Sigmoid colon (tissue), 7 donors: ENCODE measurements at places on chromosomes 16 and 17. TPM values are rescaled to one million over a fixed set of nuclear protein-coding genes. Genes with fewer than 3 reads are reported as not detected.
A peak's percentile ranks its signal among the peaks of the same experiment; 100 is the strongest.

- DNase-seq: no peak
- no peaks in the 10 kb centered on the region for H3K36me3 ChIP-seq
- H3K27me3 ChIP-seq: no peaks in the 10 kb centered on the region
- no peak overlapping the region for H3K4me3 ChIP-seq
These were observed 31.2 kb downstream of the PIMREG start for GRCh38 chr17:6475411-6475810.

DNA sequence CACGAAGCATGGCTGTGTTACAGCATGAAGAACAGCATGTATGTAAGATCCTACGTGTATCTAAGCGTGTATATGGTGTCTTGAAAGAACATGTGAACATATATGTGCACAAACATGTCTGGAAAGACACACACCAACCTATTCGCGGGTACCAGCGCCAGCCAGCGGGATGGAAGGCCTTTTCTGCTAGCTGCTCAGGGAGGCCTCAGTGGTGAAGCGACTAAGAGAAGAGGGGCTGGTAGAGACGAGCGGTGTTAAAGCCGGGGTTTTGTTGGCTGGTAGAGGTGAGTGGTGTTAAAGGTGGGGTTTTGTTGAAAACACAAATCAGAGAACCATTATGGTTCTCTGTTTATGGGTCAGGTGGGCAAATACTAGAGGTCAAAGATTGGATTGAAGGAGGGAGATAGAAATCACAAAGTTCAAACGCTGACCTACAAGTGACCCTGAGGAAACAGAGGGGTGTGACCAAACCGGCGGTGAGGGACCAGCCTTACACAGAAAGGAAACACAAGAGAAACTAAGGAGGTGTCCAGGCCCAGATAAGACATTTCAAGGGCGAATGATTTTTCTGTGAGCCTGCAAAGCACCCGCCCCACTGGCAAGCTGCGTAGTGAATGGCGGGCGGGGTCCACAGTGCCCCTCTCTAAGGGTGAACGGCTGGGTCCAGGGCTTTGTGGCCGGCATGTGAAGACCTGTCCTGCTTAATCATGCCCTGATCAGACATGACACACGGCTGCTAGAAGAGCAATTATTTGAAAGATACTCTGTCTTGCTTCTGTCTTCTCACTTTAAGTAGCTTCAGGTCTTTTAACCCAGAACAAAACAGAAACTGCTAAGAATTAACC is 8.1 kb downstream of the ZCCHC14 start:
- H3K4me1 ChIP-seq: peaks cover 56% of the 10 kb centered on the region
- DNase-seq: no peak
- H3K36me3 ChIP-seq: no peaks in the 10 kb centered on the region
- no peak overlapping the region for H3K4me3 ChIP-seq
- H3K27me3 ChIP-seq: no peaks in the 10 kb centered on the region
- peak overlapping the region; percentile 62 for H3K27ac ChIP-seq

- H3K27me3 ChIP-seq: peaks cover 44% of the 10 kb centered on the region
- peaks cover 14% of the 10 kb centered on the region for H3K4me1 ChIP-seq
- no peaks in the 10 kb centered on the region for H3K36me3 ChIP-seq
- peak within 1 kb of the TSS; percentile 13 for H3K4me3 ChIP-seq
These were observed at the start of gene WNT9B for GRCh38 chr17:46851029-46851741. TSS of gene WNT9B (plus strand) at chr17:46851583. CDS start at chr17:46851639, 56 bp downstream.

GRCh38 chr17:58338841-58339754 is 10.5 kb upstream of the TSPOAP1 start:
- H3K27ac ChIP-seq: peak overlapping the region; percentile 75
- H3K36me3 ChIP-seq: no peaks in the 10 kb centered on the region
- no peaks in the 10 kb centered on the region for H3K4me1 ChIP-seq
- peak; percentile 80 for DNase-seq
- H3K4me3 ChIP-seq: no peak overlapping the region

- H3K27ac ChIP-seq: peak overlapping the region; percentile 97
- DNase-seq: no peak
- no peaks in the 10 kb centered on the region for H3K27me3 ChIP-seq
These were observed 3.0 kb upstream of the MTMR4 start for GRCh38 chr17:58517378-58517927.

GRCh38 chr16:49589544-49590031 is 216.0 kb downstream of the C16orf78 start:
- no peaks in the 10 kb centered on the region for H3K36me3 ChIP-seq
- no peak overlapping the region for H3K27ac ChIP-seq
- DNase-seq: no peak
- no peaks in the 10 kb centered on the region for H3K4me1 ChIP-seq
- no peak overlapping the region for H3K4me3 ChIP-seq
- no peaks in the 10 kb centered on the region for H3K27me3 ChIP-seq

- H3K4me3 ChIP-seq: no peak overlapping the region
- H3K4me1 ChIP-seq: no peaks in the 10 kb centered on the region
- H3K36me3 ChIP-seq: no peaks in the 10 kb centered on the region
- H3K27ac ChIP-seq: no peak overlapping the region
- no peaks in the 10 kb centered on the region for H3K27me3 ChIP-seq
These were observed 9.0 kb upstream of the RASD1 start for GRCh38 chr17:17505151-17505550.

Gene ARHGAP44
- total RNA-seq: 2.6 TPM
